ENCODE measurements at places on chromosomes 12 and 14.

DNA sequence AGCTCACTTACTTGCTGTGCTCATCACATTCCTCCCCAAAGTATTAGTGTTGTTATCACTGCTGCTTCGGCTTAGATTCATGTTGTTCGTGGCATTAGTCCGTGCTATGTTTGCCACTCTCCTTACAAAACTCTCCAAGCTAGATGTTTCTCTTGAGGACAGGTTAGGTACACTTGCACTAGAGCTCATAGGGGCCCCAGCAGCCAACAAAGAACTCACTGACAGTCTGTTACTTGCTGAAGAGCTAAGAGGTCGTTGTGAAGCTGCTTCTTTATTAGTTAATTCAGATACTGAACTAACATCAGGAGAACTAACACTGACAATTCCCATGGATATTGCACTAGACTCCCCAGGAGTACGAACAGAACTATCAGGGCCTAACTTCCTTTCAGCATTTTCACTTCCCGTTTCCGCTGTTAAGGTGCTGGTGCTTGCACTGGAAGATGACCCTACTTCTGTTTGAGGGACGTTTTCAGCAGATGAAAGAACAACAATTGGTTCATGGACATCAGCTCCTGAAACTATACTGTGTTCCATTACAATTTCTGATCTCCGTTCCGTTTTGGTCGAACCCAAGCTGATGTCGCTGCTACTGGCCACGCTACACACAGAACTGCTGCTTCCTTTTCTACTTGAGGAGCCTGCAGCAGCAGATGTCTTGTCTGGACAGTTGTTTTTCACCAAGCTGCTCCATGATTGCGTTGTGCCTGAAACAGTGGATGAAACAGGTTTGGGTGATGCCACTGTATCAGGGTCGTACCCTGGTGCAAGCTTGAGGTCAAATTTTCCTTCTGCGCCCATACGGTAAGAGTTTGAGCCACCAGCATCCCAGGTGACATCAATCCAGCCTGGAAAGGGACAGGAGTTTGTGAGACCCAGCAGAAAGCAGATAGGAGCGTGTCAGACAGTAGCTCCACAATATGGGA lies 78.7 kb downstream of the HECTD1 start:
- no peak for DNase-seq

DNA sequence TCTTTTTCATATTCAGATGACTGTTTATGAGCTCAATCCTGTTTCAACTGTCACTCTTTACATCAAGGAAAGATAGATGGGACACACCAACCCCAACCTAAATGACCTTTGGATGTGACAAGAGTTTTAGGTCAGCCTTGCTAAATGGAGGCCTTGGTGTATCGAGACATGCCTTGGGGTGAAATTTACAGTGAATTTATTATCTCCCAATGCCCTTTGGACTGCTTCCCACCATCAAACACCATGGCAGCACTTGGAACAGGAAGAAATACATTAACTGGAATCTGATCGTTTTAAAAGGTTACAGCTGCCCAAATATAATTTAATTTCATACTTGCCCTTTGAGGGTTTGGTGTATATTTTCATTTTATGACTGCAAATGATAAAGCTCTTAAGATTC lies 327.6 kb downstream of the SOX5 start:
- peak; percentile 16 for DNase-seq

GRCh38 chr12:66280561-66280960 lies 21.7 kb upstream of the HELB start:
- no peak for DNase-seq

GRCh38 chr14:50025073-50025472 lies 91.3 kb downstream of the VCPKMT start:
- no peak for DNase-seq

- DNase-seq = no peak
Measured at GRCh38 chr14:34797747-34798583, 77.2 kb downstream of the BAZ1A start.

GRCh38 chr12:8127138-8127537 lies 3.7 kb downstream of the CLEC4A start:
- DNase-seq = no peak

- DNase-seq = no peak
Measured at GRCh38 chr12:96226401-96226800, 32.2 kb downstream of the ELK3 start.

DNA sequence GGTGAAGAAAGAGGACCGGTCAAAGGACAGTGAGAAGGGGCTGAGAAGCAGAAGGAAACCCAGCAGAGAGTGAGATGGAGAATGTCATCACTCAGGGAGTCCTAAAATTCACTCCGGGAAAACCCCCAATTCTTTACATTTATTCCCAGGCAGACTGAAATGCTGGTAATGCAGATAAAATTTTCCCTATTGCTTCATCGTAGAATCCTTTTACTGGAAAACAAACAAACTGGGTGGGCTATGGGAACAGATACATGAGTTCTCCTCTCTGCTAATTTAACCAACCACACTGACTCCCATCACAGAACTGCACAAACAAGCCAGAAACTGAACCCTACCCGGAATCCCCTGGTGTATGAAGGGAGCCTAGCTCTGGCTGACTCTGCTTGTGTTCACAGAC lies 20.9 kb downstream of the HEBP1 start:
- no peak for DNase-seq

GRCh38 chr12:24759155-24759554 lies 189.7 kb downstream of the BCAT1 start:
- no peak for DNase-seq

GRCh38 chr14:105176513-105176912 lies 4.6 kb downstream of the NUDT14 start:
- DNase-seq = no peak

DNA sequence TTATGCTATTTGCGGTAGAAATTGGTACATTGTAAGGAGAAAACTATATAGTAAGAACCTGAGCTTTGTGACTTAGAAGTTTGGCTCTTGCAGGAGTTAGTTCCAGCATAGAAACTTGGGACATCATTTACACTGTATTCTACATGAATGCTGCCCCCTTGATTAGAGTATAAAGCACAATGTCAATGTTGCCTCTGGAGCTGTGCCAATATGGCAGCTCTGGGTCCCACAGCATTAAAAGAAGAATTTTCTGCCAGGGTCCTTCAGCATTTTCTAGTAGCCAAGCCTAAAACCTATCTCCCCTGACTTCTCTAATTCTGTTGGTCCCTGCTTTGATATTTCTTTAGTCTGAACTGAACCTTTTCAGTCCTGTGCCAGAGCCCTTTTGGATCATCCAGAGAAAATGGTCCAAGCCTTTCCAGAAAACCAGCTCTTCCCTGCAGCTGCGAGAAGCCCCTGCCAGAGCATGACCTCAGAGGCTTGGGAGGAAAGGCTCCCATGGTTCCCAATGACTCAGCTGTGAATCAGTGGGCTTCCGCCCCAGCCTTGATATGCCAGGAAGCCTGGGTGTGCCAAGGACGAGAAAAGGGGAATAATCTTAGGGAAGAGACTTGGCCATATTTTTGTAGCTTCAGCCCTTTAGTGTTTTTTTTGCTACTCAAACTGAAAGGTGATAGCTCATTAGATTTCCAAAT lies 43.2 kb downstream of the PLEKHG7 start:
- DNase-seq = no peak

- DNase-seq = no peak
Measured at GRCh38 chr12:2261708-2262107, 208.9 kb downstream of the CACNA1C start.

DNA sequence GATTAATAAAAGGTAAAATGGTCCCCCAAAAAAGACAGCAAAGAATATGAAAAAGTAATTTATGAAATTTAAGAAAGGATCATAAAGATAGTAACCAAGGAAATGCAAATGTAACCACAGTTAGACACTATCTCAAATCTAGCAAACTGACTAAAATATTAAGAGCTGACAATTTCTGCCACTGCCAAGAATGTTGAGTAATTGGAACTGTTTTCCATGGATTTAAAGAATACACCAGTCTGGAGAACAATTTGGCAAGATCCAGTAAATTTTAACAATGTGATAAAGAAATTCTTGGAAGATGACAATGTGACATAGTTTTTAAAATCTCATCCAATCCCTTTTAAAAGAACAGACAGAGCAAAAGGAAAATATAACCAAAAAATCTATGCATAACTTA lies 798.0 kb upstream of the MGAT4C start:
- DNase-seq = no peak

GRCh38 chr12:113889076-113889475 lies 77.0 kb downstream of the RBM19 start:
- DNase-seq = no peak

DNA sequence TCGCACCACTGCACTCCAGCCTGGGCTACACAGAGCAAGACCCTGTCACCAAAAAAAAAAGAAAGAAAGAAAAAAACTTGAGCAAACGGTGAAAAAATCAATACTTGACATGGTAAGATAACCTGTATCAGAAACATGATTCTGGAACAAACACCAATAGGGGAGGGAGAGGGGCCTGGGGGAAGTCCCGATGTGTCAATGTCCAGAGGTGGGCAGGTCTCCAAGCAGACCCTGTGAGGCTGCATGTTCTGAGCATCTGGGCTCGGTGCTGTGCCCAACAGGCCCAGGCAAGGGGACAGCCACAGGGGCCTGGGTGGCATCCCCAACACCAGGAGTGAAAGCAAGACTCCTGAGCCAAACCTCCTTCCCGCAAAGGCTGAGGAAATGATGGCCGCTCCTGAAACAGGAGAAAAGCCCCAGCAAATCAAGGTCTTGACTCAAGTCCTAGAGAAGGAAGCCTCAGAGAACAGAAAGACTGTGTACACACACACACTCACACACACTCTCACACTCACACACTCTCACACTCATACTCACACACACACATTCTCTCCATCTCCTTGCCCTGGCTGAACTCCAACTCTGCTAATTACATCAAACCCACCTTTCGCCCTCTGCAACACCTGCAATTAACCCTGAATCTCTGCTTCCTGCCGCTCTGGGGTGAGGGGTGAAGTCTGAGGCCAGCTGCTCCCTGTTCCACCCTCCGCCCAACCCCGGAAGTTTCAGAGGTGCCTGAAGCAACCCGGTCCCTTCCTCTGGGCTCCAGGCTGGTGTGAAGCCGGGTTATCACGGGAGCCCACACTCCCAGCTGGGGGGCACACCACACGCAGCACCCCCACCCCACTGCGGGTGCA lies 20.4 kb downstream of the CCDC88C start:
- DNase-seq = no peak
